ENCODE measurements at places on chromosomes 4 and X.

DNA sequence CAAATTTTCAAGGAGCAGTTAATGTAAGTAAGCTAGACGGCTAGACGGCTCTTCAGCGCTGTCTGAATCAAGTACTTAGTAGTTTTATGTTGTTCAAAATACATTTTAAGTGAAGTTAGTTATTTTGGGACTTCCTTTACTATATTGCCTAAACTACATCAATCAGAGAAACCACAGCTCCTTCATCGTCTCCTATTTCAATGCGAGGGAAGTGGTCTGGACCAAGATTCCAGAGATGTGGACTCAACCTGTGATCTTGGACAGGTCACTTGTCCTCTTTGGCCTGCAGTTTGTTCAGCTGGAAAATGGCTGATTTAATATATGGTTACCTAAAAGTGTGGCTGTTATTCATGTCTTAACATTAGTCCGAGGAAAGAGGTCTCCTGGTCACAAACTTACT lies 10.6 kb downstream of the ING2 start:
- DNase-seq = no peak

GRCh38 chrX:153829549-153829798 lies 870 bp downstream of the PDZD4 start:
- no peak for DNase-seq

DNA sequence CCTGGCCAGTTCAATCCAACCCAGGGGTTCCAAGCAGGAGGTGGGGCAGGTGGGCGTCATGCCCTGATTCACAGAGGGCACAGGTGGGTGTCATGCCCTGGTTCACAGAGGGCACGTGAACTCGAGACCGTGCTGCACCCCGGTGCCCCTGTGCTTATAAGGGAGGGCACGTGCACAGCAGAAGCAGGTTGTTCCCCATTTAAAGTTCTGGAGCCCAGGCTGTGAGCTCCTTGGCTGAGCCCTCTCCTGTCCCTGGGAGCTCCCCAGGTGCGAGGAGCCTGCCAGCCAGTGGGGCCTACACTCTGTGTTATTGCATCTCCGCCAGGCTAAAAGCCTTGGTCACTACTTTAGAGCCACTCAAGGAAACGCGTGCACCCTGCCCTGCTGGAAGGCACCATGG lies 3.2 kb upstream of the CPZ start:
- DNase-seq = no peak

DNA sequence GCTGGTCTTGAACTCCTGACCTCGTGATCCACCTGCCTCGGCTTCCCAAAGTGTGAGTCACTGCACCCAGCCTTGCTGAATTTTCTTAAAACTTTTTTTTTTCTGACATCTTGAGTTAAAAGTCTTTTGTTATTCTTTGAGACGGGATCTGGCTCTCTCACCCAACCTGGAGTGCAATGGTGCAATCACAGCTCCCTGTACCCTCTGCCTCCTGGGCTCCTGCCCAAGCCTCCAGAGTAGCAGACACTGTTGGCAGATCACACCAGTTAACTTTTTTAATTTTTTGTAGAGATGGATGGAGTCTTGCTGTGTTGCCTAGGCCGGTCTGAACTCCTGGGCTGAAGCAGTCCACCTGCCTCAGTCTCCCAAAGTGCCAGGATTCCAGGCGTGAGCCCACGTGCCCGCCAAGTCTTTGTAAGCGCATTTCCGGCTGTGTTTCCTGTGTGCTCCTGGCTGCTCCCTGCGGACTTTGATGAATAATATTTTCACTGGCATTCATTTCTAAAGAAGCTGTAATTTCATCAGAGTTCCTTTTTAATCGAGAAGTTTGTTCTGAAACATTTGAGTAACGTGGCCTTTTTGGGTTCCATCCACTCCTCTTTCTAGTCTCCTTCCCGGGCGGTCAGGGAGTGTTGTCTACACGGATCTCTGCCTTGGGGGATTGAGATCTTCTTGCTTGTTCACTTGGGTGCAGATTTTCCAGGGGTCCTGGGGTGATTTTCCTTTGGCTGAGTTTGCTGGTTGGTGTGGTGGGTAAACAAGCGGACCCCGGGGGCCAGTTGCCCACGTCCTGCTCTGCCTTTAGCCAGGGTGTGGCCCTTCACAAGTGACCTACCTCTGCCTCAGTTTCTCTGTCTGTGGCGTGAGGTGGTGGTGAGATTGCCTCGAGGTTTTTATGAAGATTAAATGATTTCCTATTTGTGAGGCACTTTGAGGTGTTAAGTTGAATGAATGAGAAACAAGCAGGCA lies 44.4 kb downstream of the PCGF3 start:
- no peak for DNase-seq

- no peak for DNase-seq
Measured at GRCh38 chr4:59855630-59856352, 1344.3 kb upstream of the ADGRL3 start.

DNA sequence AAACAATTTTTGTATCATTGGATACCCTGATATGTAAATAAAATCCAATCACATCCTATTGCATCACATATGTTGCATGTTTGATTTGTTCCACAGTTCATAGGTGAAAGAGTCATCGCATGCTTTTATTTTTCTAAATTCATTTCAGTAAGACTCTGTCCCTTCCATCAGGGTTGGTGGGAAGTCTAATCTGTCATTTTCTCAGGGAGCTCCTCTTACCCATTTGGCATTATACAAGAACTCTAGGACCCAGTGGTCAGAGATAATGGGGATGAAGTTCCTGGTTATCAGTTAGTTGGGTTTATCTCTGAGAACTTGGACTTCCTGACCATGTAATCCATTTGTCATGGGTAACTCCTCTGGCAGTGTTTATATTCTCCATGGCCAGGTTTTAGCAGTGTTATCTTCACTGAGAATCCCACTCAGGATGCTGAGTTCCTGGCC lies 227.1 kb upstream of the JADE1 start:
- DNase-seq = no peak

GRCh38 chr4:163233321-163233720 lies 66.6 kb upstream of the NAF1 start:
- no peak for DNase-seq

DNA sequence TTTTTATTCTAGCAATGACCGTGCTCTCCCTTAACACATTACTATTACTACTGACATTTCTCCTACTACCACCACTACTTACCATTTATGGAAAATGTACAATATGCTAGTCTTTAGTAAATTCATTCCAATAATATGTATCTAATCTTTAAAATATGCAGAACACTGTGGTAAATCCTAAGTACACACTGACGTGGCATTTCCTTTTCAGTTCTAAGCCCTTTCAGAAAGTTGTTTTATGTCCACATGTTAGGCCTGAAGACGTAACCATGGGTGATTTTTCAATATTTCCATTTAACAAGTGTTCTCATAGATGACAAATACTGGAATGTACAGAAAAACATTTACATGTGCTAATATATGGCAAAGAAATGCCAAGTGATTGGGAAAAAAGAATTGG lies 268.6 kb upstream of the SLIT2 start:
- no peak for DNase-seq

GRCh38 chrX:69362856-69363255 lies 141.3 kb upstream of the NALF2 start:
- no peak for DNase-seq

DNA sequence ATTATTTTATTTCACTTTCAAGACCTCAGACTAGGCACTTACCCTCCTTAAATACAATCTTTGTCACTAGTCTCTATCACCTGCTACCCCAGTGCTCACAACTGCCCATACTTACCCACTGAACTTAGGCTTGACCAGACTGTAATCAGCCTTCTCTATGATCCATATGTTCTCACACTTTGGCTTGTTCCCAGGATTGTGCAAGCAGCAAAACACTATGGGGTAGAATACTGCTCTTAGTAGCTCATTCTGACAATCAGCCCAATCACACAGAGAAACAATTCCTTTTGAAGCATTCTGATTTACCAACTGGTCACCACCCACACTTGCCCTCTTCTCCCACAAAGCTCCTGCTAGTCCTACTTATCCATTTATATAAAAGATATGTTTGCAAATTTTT lies 878.3 kb downstream of the FSTL5 start:
- no peak for DNase-seq

GRCh38 chr4:182924497-182924896 lies 7.3 kb upstream of the DCTD start:
- no peak for DNase-seq

DNA sequence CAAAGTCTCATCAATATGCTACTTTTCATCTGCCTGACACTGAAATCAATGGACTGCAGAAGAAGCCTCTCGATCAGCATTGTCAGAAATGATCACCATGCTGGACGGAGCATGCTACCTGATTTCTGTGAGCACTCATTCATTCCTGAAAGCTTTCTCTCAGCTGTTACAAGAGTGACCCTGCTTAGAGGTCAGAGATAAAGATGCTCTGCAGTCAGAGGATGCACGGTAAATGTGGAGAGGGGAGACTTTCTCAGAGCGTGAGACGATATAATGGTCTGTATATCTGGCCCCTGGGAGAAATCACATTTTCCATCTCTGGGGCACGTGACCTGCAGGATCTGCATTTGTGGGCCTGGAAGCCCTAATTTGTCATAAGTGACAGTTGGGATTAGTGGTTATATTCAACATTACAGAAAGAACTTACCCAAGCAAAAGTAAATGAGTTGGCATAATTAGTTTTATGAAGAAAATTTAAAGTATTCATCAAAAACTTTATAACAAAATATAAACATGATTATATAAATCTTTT lies 125.6 kb upstream of the TTC29 start:
- no peak for DNase-seq

GRCh38 chr4:185339941-185340340 lies 55.8 kb downstream of the LRP2BP start:
- DNase-seq = no peak

GRCh38 chrX:148381603-148382002 lies 118.8 kb upstream of the AFF2 start:
- peak; percentile 22 for DNase-seq

DNA sequence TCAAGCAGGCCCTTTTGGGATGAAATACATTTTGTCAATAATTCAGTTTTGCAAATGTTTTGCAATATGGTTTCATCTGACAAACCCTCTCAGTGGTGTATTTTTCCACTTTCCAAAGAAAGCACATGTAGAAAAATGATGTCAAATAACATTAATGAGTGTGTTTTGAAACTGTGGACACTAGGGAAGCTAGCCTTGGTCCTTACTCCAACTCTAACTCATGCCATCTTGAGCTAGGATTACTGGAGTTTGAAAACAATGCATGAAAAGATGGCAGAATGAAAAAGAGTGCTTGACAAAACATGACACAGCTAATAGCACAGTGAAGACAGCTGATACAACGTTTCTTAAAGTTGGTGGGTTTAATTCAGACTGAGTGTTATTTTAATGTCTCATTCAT lies 41.4 kb downstream of the HAND2 start:
- no peak for DNase-seq

DNA sequence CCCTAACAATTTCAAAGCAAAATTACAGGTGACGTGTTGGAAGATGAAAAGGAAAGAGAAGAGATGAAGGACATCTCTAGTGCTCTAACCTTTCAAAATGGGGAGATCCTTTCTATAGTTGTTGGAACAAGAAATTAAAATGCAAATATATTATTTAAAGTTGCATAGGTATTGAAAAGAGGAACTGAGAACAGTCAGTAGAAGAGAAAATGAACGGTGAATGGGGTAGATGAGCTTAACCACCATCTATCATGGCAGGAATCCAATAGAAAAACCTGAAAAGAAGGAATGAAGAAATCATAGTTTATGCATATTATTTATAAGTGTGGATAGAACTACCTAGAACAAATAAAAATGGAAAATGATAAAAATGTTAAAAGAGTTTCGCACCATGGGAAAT lies 42.0 kb downstream of the ANXA5 start:
- no peak for DNase-seq

DNA sequence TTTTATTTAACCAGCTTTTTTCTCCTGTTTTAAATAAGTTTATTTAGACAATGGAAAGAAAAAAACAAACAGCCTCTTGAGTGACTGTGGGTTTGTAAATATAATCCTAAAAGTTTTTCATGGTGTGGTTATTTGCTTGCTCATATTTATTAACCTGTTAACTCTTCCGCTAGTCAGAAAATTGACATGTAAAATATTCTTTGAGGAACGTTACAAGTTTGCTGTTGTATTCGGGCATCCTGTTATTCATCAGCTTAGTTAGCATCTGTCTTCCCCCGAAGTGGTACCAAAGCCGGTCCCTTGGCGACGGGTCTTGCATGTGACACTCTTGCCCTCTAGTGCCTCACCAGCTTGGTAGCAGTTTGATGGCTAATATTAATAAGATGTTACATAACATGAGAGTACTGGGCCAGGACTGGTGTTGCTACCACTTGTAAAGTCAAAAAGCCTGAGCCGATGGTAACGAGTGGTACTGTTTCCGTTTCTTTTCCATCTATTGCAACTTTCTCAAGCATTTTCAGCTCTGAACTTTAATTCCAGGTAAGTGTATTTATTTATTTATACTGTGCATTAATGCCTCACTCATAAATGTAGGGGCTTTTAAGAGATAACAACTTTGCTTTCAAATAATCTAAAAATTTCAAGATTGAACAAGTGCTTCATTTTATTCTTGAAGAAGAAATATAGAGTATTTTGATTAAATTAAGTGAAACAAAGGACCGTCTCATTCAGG lies at the start of gene NDST3:
NDST3 (plus strand) TSS at position 434 of the 733 bp plus-strand sequence. CDS start 19,425 bp downstream, outside the sequence.
- peak; percentile 1 for DNase-seq

DNA sequence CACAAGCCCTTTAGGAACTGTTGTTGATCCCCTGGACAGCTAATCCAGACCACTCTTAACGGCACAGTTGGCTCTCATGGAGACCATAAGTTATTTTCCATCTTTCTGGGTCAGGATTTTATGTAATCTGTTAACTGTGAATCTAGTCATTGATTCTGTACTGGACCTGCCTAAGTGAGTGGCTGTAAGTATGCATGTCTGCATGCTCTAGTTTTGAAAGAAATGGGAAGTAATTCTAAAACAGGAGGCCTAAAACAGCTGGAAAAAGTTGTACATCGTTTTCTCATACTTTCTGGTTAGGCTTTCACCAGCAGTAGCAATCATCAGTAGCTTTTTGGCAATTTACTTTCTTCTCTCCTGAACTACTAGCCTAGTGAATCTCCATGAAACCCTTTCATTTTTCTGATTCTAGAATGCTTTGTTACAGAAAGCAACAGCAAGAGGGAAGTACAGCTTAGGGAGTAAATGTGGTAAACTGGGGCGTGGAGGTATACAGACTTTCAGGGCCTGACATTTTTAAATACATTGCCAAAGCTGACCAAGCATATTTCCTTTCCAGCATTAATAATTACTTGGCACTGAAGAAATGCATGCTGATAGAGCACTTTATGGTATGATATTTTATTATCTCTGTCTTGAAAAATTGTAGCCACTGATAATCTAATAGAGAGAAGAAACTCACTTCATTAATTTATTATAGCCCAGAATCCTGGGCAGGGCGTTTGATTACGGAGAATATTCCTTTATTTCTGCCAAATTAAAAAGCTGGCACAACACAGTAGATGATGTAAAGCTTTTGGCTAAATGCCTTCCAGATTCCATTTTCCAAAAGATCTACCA lies 202.7 kb downstream of the BANK1 start:
- DNase-seq = no peak

GRCh38 chrX:5402461-5402860 lies 826.2 kb downstream of the NLGN4X start:
- DNase-seq = no peak

Measured in CD4-positive, alpha-beta T cell treated with Interleukin-21 for 1 hour (primary cell).